ENCODE measurements at places on chromosomes 6 and 20. TPM values are rescaled to one million over a fixed set of nuclear protein-coding genes. Genes with fewer than 3 reads are reported as not detected.

The SMIM29 gene
- 12.3 TPM for total RNA-seq

The LAMA2 gene
- total RNA-seq: 0.63 TPM

The VNN1 gene
- total RNA-seq: 2.7 TPM

The CNR1 gene
- 0.42 TPM for total RNA-seq

The IL17F gene
- total RNA-seq: not detected

The GNMT gene
- total RNA-seq: 0.63 TPM

The AIF1 gene
- 245 TPM for total RNA-seq

The HUS1B gene
- total RNA-seq: 4.5 TPM

The TMEM74B gene
- not detected for total RNA-seq

The CD93 gene
- 85.5 TPM for total RNA-seq

The EYA4 gene
- total RNA-seq: not detected

The POU3F2 gene
- under 0.01 TPM for total RNA-seq

The SLC12A5 gene
- 0.10 TPM for total RNA-seq

The DEFB127 gene
- total RNA-seq: not detected

The WFDC12 gene
- total RNA-seq: not detected

The ARMC12 gene
- 0.10 TPM for total RNA-seq

The NAPB gene
- 11.8 TPM for total RNA-seq

The TINAG gene
- total RNA-seq: not detected

The TMEM200A gene
- 0.63 TPM for total RNA-seq

The TMEM63B gene
- total RNA-seq: 8.1 TPM

The NKX2-4 gene
- not detected for total RNA-seq

The ZBTB2 gene
- 30.2 TPM for total RNA-seq

The GDAP1L1 gene
- total RNA-seq: not detected

The TAAR9 gene
- total RNA-seq: not detected

The APCDD1L gene
- not detected for total RNA-seq

The ZNF292 gene
- 134 TPM for total RNA-seq

The ANGPT4 gene
- total RNA-seq: not detected

The HS3ST5 gene
- total RNA-seq: not detected

The NKAPL gene
- total RNA-seq: 0.21 TPM

The ATP6V1G2 gene
- total RNA-seq: 0.73 TPM

The MAP3K7 gene
- total RNA-seq: 23.9 TPM

The OR2H2 gene
- total RNA-seq: under 0.01 TPM

The ZNF334 gene
- 0.10 TPM for total RNA-seq

The DUSP15 gene
- total RNA-seq: not detected

The TNXB gene
- 2.8 TPM for total RNA-seq

The OPRM1 gene
- total RNA-seq: not detected

The ADGRB3 gene
- 0.10 TPM for total RNA-seq

The BRD2 gene
- total RNA-seq: 193 TPM

The OR2B6 gene
- total RNA-seq: not detected

The DDAH2 gene
- 9.8 TPM for total RNA-seq

The GPX5 gene
- not detected for total RNA-seq

The UTRN gene
- total RNA-seq: 318 TPM

The LIN28B gene
- not detected for total RNA-seq

The PLA2G7 gene
- total RNA-seq: 5.1 TPM

The PRRT1 gene
- 0.42 TPM for total RNA-seq

The C6orf163 gene
- total RNA-seq: 2.0 TPM

The TCF21 gene
- not detected for total RNA-seq

The HDGFL1 gene
- total RNA-seq: not detected

The CDKN1A gene
- total RNA-seq: 228 TPM

The ATF6B gene
- total RNA-seq: 32.0 TPM

The HAO1 gene
- not detected for total RNA-seq

The XKR7 gene
- under 0.01 TPM for total RNA-seq

The PI16 gene
- total RNA-seq: 3.6 TPM

The NINL gene
- 0.73 TPM for total RNA-seq

The CLDN20 gene
- not detected for total RNA-seq

The NKAIN2 gene
- not detected for total RNA-seq

The PPIL1 gene
- total RNA-seq: 5.0 TPM

The FAM184A gene
- total RNA-seq: 2.3 TPM

The PRND gene
- total RNA-seq: 0.10 TPM

The ADGRF5 gene
- total RNA-seq: not detected
